Stimulated activated CD4-positive, alpha-beta T cell treated with anti-CD3 and anti-CD28 coated beads, Interleukin-15, amount 100 ng/mL, for 1 hour (primary cell): ENCODE measurements at places on chromosomes 7 and 10.

- no peak for DNase-seq
These were observed 4.9 kb downstream of the PIK3CG start for GRCh38 chr7:106869954-106870353.

DNA sequence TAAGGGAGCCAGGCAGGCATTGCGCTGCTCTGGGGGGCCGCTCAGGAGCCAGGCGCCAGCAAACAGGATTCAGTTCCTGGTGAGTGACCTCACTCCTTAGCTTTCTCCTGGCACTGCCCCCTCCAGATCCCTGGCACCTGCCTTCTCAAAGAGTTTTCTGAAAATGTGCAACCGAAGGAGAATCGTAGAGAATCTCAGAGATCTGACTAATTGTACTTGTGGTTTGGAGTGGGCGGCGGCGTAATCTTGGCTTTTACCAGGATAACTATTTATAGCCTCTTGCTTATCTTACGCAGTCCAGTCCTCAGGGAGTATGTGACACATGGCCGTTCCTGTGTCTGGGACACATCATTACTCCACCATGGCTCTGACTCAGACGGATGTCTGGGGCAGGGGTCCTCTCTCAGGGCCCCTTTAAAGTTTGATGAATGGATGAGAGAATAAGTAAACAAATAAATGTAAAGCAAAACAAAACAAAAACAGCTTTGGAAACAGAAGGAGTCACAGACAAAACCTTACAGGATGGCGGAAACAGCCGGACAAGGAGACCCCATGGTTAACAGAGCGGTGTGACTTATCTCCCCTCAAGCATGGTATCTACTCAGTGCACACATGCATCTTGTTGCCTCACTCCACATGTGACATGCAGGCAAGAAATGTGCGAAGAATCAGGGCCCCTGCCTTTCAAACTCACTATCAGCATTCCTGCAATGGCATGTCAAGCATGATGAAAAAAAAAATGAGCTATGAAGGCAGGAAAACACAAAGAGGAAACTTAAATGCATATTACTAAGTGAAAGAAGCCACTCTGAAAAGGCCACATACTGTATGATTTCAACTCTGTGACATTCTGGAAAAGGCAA lies 99.7 kb downstream of the TNS3 start:
- no peak for DNase-seq

- no peak for DNase-seq
These were observed 421.5 kb upstream of the LRRN3 start for GRCh38 chr7:110669410-110669809.

- no peak for DNase-seq
These were observed 6.4 kb downstream of the CDHR1 start for GRCh38 chr10:84200537-84201243.

GRCh38 chr7:143015084-143015483 lies 11.8 kb downstream of the OR9A2 start:
- no peak for DNase-seq

DNA sequence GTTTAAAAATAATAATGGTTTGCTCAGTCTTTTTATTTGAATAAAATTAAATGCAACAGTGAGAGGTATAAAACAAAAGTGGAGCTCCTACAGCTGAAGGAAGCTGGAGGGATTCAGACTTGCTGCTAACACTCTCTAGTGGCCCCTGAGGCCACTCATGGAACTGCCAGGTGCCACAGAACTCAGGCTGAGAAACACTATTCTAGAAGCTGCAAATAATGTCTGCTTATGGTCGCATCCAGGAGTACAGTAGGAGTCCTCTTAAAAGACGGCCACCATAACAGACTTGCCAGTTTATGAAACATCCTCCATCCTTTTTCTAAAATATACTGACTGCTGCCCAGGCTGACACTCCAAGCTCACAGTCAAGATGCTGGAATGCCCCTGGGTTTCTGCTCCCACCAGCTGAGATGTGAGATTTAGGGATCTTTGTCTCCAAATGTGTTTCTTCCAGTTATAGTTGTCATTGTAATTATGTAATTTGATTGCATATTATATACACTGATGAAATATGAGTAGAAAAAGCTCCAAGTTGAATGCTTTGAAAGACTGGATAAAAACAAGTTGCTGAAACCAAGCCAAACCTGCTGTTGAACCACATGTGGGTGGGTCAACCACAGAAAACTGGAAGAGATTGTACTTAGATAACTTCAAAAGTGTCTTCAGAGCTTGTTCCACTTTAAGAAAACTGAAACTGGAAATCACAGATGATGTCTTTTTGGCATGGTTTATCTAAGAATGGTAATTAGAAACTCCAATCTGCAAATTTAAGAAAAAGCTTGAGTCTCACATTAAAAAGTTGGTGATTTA lies 213.7 kb upstream of the AOAH start:
- DNase-seq = no peak

GRCh38 chr7:142811154-142811737 lies 40.5 kb downstream of the PRSS2 start:
- no peak for DNase-seq

- DNase-seq = no peak
These were observed 89.9 kb upstream of the PPP1R3A start for GRCh38 chr7:114008696-114009095.

- no peak for DNase-seq
These were observed 819 bp downstream of the TMED4 start for GRCh38 chr7:44580945-44581878.

- no peak for DNase-seq
These were observed 3.8 kb upstream of the NRCAM start for GRCh38 chr7:108459922-108460551.

DNA sequence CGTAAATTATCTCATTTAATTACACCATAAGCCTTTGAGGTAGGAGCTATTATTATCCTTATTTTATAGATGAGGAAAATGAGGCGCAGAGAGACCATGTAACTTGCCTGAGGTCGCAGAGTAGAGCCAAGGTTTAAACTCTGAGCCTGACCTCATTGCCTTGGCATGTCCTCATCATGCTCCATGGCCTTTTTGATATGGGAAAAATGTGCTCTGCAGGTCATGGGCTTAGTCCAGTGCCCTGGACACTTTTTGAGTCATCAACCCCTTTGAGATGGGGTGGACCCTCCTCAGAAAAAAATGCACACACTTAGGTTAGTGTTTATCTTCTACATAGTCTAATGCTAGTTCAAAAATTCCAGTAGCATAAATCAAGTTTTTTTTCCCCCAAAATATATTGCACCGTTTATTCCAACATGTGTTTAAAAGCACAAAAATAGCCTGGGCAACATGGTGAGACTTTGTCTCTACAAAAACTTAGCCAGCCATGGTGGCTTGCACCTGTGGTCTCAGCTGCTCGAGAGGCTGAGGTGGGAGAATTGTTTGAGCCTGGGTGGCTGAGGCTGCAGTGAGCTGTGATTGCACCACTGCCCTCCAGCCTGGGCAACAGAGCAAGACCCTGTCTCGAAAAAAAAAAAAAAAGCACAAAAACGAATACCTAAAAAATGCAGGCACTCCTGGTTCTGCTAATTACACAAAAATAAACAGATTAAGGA lies 28.6 kb upstream of the TMEM178B start:
- DNase-seq = no peak

GRCh38 chr7:130288168-130288567 lies 4.8 kb upstream of the CPA4 start:
- DNase-seq = no peak

DNA sequence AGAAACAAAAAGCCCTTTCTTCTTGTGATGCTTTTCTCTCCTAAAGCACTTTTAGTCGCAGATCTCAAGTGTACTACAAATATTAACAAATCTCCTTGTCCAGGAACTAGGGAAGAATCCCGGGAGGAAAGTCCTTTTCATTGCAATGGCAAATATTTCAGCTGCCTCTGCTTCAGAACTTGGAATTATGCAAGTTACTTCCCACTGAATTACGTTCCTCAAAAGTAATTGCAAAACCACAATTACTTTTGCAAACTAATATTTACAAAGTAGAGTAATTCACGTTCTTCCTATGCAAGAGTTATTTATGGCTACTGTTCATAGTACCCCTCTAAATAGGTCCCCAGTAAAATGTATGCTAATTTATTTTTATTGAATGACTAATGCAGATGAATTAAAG lies 14.5 kb downstream of the PRKCQ start:
- no peak for DNase-seq

DNA sequence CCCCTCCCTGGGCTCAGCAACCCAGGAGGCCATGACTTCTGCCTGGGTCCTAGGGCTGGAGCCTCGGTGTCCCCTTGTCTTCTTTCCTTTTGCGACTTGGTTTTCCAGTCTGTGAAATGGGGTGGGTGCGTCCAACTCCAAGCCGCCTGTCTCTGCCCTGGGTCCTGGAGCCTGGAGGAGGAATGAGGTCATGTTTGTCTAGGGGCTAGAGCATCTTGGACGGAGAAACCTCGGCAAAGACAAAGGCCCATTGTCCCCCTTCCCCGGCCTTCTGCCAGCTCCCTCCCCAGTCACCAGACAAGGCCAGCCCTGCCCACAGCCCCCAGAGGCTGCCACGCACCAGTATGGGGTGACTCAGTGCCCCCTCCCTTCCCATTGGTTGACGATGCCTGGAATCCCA lies 39.8 kb upstream of the ELN start:
- DNase-seq = no peak

- no peak for DNase-seq
These were observed 4.8 kb downstream of the PTF1A start for GRCh38 chr10:23196915-23197314.

- no peak for DNase-seq
These were observed 217.1 kb upstream of the GHITM start for GRCh38 chr10:83921984-83922860.

DNA sequence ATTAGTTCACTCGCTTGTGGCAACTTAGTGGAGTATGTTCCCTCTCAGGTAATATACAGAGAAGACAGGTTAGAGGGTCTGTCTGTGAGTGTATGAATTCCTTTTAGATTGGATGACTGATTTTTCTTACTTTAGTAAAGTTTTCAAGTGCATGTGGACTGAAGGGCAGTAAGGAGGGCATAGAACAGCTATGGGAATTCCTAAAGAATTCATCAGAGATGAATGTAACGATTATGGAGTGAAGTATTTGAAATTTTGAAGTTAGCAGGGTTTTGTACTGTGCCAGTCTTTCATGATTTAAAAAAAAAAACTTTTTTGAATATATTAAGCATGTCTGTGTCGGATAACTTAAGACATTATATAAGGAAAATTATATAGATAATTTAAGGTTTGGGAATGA lies 15.5 kb downstream of the MAPK8 start:
- no peak for DNase-seq

GRCh38 chr7:81419731-81420130 lies 350.1 kb downstream of the HGF start:
- no peak for DNase-seq

GRCh38 chr7:45701701-45702510 lies 127.7 kb downstream of the ADCY1 start:
- DNase-seq = no peak

GRCh38 chr10:74486659-74487058 lies 335.6 kb downstream of the ADK start:
- no peak for DNase-seq

- DNase-seq = no peak
These were observed 176.2 kb upstream of the SHH start for GRCh38 chr7:155988416-155988815.

DNA sequence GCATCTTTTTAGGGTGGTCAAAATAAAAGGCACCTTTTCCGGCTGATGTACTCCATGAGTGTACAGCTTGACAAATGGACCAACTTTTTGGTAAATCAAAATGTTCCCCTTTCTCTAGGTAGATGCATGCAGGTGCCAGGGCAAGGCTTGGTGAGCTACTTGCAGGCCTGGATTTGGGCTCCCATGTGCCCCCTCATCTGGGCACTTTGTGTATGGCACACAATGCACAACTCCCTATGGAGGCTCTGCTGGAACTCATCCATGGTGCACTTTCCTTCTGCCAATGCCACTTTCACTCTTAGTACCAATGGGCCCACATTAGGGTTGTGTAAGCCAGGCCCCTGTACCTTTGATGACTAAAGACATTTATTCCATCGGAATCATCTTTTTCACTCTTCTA lies 300.8 kb downstream of the SDHAF3 start:
- DNase-seq = no peak

DNA sequence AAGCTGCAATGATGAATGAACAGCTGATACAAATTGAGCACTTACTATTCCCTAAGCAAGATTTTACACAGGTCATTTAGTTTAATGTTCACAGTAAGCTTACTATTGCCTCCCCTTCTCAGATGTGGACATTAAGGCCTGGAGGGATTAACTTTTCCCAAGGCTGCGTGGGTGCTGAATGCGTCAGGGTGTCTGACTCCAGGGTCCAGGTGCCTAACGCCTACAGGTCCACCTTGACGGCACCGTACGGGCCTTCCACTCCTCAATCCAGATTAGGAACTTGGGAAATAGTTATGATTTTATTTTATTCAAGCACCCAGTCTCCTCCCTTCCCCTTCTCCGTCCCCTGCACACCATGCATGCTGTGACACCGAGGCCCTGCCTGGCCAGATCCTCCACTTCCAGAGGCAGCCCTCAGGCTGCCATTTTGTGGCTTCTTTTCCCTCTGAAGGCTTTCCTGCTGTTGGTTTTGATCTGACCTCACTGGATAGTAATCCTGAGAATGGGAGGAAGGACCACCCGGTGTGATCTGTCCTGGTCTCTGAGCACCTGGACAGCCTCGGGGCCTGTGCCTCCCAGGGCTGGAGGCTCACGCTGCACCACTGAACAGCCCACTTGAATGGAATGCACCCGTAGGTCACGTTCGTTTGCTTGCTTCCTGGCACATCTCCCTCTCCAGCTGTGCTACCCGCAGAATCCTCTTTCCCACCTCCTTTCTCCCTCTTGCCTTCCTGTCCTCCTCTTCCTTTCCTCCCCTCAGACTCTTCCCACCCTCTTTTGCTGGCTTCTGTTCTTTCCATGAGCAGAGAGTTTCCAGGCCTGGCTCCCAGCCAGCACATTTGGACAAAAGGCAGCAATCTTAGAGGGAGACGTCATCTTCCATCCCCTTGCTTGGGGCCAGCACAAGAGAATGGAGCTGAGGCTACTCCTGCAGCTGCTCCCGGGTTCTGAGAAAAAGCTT lies 14.4 kb downstream of the DENND2A start:
- DNase-seq = no peak

- no peak for DNase-seq
These were observed 26.0 kb downstream of the CYTH3 start for GRCh38 chr7:6246251-6246917.

GRCh38 chr7:74684921-74685320 lies 27.4 kb downstream of the GTF2I start:
- no peak for DNase-seq

- no peak for DNase-seq
These were observed 284.2 kb downstream of the MTERF1 start for GRCh38 chr7:91596287-91596686.

DNA sequence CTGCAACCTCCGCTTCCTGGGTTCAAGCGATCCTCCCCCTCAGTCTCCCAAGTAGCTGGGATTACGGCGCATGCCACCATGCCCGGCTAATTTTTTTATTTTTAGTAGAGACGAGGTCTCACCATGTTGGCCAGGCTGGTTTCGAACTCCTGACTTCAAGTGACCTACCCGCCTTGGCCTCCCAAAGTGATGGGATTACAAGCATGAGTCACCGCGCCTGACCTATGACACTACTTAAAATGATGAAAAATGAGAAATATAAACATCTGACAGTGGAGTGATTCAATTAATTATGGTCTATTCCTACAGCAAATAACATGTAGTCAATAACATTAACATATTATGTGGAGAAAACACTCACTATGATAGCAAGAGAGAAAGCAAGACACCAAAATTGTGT lies 2.2 kb downstream of the BRAT1 start:
- DNase-seq = no peak

- no peak for DNase-seq
These were observed 133.2 kb upstream of the FAM171A1 start for GRCh38 chr10:15504101-15504840.
